Activated T-cell treated with anti-CD3 and anti-CD28 coated beads for 24 hours (primary cell): ENCODE measurements at places on chromosomes 1 and 21.

DNA sequence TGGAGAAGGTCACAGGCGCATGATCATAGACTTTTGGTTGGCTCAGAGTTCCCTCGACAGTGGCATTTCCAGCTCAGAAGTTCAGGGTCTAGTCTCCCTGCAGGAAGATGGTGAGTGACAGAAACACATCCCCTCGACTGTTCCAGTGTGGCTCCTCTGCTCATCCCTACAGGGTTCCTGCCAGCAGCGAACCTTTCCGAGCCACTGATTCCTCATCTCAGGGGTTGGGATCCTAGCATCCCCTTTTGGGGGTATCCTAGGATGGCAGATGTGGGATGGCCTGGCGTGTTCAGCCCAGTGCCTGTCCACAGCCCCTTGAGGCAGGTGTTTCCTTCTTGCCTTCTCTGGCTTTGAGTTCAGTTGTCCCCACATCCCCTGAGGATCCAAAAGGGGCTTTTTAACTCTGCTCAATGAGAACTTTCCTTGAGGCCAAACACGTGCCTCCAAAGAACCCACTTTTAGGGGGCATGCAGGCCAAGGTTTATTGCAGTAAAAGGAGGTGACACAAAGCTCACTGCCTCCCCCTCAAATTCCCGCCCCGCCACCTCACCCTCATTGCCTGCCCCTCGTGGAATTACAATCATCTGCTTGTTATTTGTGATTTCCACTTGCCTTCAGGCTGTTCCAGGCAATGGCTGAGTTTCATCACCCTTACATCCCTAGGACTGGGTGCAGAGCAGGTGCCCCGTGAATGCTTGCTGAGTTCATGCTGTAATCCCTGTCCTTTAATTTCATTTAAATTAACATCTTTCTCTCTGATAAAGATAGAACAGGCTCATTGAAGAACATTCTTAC lies 440.7 kb downstream of the CAMTA1 start:
- no peak for DNase-seq

DNA sequence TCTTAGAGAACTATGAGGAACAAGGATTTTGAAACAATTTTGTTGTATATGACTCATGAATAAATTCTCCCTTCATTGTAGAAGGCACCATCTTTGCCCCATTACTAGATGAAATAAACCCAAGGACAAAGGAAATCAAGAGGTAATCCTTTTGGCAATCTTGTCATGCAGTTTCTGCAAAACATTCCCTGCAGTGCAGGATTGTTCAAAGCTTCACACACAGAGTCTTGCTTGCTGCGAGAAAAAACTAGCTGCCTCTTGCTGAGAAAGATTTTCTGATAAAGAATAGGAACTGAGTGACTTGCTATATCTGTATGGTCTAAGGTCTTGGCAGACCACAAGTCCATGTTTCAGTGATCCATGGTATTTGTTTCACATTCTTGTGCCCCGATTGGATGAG lies 657.4 kb upstream of the ADGRL4 start:
- no peak for DNase-seq

DNA sequence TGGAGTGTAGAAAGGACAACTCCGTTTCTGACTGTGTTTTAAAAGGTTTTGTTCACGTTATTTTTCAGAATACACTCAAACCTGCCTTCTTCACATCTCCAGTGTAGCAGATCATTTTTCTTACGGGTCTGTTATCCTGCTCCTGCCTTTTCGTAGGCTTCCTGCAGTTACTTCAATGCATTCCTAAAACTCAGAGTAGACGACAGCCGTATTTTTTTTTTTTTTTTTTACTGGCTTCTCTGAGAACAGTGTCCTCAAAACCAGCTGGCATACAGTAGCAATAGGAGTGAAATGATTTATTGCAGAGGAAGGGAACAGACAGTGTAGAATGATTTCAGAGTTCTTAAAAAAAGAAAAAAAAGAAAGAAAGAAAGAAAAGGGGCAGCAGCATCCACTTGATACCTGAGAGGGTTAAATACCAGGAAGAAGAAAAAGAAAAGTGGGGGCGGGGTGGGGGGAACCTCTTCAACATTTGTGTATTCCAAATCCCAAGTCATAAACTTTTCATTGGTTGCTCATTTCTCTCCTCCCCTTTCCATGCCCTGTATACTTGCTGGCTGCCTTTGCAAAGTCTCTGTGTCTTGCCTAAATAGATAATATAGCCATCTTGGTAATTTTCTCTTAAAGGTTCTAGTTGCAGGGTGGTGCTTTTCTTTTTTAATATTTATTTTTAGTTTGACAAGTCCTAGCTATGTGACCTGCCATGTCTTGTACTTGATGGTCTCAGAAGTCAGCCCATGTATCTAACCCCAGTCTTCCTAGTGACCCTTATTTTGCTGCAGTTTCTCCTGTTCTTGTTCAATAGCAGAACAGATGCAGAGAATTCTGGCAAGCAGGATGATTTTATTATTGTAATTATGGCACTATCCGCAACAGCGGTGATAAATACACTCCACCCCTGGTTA lies 2.8 kb downstream of the TGFB2 start:
- DNase-seq, result no peak

GRCh38 chr1:154883919-154884868 lies 14.1 kb upstream of the KCNN3 start:
- DNase-seq, result no peak

DNA sequence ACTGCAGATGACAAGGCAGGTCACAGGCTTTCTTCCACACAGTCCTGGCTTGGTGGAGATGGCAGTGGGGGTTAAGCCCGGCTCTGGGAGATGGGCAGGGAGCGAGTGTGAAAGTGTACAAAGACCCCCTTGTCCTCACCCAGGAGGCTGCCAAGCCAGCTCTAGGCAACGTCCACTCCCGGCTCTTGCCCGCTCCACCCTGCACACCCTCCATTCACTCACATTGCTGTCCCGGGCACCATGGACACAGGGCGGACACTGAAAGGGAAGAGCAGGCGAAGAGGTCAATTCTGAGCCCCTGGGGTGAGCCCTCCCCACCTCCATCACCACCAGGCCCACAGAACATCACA lies 8.9 kb downstream of the COL16A1 start:
- DNase-seq, result no peak

- no peak for DNase-seq
Observed at GRCh38 chr1:207049514-207049913, 1.5 kb downstream of the YOD1 start.

GRCh38 chr1:84089465-84089864 lies 54.6 kb upstream of the PRKACB start:
- no peak for DNase-seq

DNA sequence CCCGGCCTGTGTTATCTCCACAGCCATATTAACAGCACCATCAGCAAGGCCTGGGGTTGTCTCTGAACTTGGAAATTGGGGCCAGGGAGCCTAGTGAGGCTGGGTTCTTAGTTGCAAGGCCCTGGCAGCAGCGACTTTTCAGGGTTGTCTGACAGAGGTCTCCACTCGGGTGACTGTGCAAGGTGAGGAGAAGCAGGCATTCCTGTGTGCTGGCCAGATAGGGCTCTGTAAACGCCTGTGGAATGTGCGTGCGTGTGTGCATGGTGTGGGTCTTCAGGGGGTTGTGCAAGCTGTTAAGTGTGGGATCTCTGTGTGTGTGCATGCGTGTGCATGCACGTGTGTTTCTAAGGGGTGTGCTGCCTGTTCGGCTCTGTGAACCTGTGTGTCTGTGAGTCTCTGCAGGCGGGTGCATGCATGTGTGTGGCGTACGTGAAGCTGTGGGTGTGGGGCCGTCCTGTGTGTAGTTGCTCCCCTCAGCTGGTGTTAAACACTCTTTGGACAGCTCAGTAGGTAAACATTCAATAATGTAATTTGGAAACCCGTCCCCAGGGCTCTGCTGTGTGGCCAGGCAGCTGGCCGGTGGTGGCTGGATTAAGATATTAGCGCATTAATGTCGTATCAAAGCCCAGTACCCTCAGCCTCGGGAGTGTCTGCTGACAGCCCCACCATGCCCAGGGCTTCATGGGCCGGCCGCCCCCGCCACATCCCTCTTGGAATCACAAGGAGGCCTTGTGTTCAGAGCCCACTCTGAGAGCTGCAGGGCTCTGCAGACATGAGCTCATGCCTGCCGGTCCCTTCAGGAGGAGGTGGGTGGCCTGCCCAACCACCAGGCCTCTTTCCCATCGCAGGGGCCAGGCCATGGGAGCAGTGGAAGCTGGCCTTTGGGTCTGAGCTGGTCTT lies 189.9 kb downstream of the FOXD2 start:
- no peak for DNase-seq

GRCh38 chr1:219670426-219671149 lies 57.7 kb upstream of the ZC3H11B start:
- DNase-seq, result no peak

GRCh38 chr21:43741423-43742096 lies 22.6 kb downstream of the PDXK start:
- no peak for DNase-seq

DNA sequence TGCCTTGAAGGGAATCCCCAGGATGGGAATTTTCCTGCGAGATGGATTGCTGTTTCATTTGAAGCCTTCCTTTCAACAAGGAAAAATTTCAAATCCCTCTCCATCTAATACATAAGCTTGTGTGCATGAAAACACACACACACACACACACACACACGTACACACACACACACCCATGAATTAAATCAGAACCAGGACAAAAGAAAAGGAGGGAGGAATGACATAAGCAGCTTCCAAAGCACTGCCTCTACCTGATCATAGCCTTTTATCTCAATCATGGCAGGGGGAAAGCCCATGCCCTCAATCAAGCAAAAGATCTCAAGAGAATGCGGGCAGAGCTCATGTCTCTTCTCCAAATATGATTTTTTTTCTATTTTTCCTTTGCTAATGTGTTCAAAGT lies 139.7 kb downstream of the SLC44A5 start:
- DNase-seq, result no peak

- DNase-seq, result no peak
Observed at GRCh38 chr1:231800108-231800507, 173.5 kb downstream of the DISC1 start.

GRCh38 chr1:1004420-1004779 lies 4.5 kb upstream of the HES4 start:
- DNase-seq, result no peak

GRCh38 chr1:219529116-219529515 lies 83.8 kb downstream of the ZC3H11B start:
- DNase-seq, result no peak

DNA sequence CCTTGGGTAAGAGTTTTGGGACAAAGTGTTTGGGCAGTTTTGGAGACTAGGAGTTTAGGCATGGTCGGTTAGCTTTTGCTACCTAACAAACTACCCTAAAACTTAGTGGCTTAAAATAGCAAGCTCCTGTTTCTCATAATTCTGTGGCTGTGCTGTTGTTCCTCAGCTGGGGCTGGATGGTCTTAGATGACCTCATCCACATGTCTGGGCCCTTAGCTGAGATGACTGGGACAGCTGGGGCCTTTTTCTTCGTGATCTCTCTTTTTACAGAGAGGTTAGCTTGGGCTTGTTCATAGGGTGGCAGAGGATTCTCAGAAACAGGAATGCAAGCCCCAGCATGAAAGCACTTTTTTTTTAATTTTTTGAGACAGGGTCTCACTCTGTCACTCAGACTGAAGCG lies 6.6 kb downstream of the ATP1A4 start:
- DNase-seq, result no peak

DNA sequence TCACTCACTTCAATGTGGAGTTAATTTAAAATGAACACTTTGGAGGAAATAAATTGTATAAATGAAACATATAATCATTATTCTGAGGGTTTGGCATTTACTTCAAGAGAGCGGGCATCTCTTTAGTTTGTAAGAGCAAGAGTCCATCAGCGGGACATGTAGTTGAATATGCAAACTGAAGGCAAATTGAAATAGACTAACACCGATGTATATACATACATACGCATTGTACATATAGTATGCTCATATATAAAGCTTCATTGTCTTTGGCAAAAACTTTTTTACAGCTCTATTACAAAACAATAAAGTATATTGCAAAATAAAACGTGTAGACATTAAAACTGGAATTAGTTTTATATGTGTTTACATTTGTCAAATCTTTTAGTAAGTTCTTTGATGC lies 328.9 kb downstream of the LTN1 start:
- DNase-seq, result no peak

DNA sequence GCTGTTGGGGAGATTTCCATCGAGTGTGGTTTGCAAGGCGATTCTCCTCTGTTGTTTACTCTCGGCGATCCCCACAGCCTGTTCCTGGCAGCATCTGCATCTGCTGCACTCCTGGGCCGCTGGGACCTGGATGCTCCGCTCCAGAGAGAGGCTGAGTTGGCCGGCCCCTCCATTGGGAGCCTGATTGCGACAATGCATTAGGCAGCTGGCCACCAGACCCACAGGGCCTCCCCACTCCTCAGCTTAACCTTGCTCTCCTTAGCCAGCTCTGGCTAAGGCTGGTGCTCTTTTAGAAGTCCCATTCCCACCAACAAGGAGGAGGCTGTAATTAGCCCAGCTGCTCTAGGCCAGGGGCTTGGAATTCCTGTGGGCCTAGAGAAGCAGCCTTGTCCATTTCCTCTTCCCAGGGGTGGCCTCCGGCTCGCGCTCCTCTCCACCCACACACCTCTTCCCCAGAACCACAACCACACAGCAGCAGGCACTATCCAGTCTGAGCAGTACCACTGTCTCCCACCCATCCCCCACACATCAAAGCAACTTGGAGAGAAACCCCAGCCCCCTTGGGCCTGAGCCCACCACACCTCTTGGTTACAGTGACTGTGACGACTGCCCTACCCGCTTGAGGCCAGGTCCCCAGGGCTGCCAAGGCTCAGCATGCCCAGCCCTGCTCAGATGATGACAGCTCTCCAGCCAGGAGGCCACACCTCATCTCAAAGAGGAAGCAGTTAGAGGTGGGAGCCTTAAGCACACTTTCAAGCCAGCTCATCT lies 193.8 kb upstream of the EDN2 start:
- DNase-seq, result no peak

- no peak for DNase-seq
Observed at GRCh38 chr21:29904359-29905282, 35.2 kb downstream of the GRIK1 start.

DNA sequence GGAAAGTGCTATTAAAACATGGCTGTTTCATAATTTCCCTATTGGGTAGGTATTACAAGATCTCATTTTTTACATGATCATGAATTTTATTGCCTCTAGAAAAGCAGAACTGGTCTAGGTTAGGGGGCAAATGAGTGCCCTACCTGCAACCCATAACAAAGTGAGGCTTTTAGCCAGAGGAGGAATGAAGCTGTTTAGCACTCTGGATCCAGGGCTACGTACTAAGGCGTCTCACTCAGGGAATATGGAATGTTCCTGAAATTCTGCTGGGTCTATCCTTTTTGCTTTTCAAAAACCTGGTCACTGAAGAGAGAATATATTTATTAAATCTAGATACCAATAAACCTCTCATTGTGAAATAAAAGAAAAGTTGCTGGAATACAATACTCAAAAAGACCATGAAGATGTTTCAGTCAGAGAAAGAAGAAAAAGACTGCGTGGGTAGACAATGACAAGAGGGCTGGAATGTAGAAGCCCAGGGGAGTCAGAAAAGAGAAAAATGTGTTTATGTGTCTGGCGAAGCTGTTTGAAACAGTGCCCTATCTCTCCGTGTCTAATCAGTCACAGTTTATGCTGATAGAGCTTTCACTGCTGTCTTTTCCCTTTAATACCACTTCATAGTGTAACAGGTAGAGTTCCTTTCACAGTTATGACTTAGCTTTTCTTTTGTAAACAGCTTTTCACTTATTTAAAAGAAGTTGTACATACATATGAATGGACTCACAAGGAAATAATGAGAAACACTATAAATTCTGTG lies 25.0 kb upstream of the SYDE2 start:
- no peak for DNase-seq
